ENCODE measurements at places on chromosomes 3 and 15. TPM values are rescaled to one million over a fixed set of nuclear protein-coding genes. Genes with fewer than 3 reads are reported as not detected.

SLC28A2 gene
- not detected for total RNA-seq

MUC20 gene
- 5.0 TPM for total RNA-seq

LSMEM2 gene
- not detected for total RNA-seq

LNP1 gene
- total RNA-seq: 3.9 TPM

LRTM1 gene
- not detected for total RNA-seq

SPINK8 gene
- not detected for total RNA-seq

BMF gene
- total RNA-seq: 5.3 TPM

SLC28A1 gene
- total RNA-seq: not detected

BNC1 gene
- 0.27 TPM for total RNA-seq

KNL1 gene
- total RNA-seq: 0.47 TPM

GP9 gene
- not detected for total RNA-seq

GRAMD2A gene
- total RNA-seq: not detected

RTP1 gene
- total RNA-seq: not detected

ZNF80 gene
- not detected for total RNA-seq

ANKRD63 gene
- not detected for total RNA-seq

PLCD1 gene
- total RNA-seq: 26.8 TPM

NR2F2 gene
- 97.8 TPM for total RNA-seq

PGBD4 gene
- 1.6 TPM for total RNA-seq

MYRIP gene
- total RNA-seq: 6.4 TPM

ADAMTS7 gene
- total RNA-seq: 4.2 TPM

SCN11A gene
- total RNA-seq: 0.15 TPM

OR5H14 gene
- total RNA-seq: not detected

PRRT3 gene
- total RNA-seq: 2.2 TPM

SNTN gene
- total RNA-seq: not detected

PTX3 gene
- 2.0 TPM for total RNA-seq

PTPRG gene
- total RNA-seq: 49.4 TPM

RETNLB gene
- total RNA-seq: not detected

SAMD7 gene
- total RNA-seq: not detected

KY gene
- 4.8 TPM for total RNA-seq

RTP3 gene
- not detected for total RNA-seq

GNL3 gene
- total RNA-seq: 36.4 TPM

FBXO40 gene
- total RNA-seq: 0.08 TPM

Measured in gastroesophageal sphincter (tissue), 4 donors.